ENCODE measurements at places on chromosomes 6 and 20.

DNA sequence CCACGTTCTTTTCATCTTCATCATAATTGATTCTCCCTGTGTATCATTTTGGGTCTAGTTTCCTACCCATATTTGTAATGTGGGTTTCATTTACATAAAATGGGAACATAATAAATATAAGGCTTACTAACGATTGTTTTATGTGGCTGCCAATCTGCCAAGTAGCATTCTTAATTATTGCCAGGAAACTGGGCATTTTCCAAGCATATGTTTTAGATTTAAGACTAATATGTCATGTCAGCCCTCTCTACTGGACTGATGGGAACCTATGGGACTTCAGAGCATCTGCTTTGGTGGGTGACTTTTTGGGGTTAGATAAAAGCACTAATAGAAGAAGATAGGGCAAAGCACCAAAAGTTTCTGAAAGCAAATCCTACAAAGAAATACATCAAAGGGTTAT lies 157.5 kb downstream of the TBX18 start:
- H3K36me3 ChIP-seq: no peaks in the 10 kb centered on the region
- no peaks in the 10 kb centered on the region for H3K27me3 ChIP-seq

DNA sequence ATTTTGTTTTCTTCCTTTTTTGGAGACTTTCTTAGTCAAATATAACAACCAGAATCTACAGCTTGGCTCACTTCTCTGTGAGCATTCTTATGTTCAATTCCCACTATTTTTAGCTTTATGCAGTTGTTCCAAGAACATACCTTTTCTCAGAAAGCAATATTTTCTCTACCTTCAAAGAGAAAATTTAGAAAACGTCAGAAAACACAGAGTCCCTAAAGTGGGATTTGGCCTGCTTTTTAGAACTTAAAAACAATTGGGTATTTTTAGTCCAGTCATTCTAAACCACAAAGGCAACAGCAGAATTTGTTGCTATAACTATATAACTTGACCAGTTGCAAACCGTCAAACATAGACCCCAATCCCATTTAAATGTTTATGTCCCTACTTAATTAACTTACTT lies 133.1 kb downstream of the MOXD1 start:
- no peak overlapping the region for H3K4me3 ChIP-seq
- H3K36me3 ChIP-seq: no peaks in the 10 kb centered on the region
- H3K4me1 ChIP-seq: no peaks in the 10 kb centered on the region
- no peaks in the 10 kb centered on the region for H3K27me3 ChIP-seq
- no peak overlapping the region for H3K27ac ChIP-seq

GRCh38 chr6:159989492-159990480 lies 20.9 kb downstream of the IGF2R start:
- peaks cover 35% of the 10 kb centered on the region for H3K4me1 ChIP-seq
- peak overlapping the region; percentile 47 for H3K27ac ChIP-seq
- no peaks in the 10 kb centered on the region for H3K36me3 ChIP-seq

DNA sequence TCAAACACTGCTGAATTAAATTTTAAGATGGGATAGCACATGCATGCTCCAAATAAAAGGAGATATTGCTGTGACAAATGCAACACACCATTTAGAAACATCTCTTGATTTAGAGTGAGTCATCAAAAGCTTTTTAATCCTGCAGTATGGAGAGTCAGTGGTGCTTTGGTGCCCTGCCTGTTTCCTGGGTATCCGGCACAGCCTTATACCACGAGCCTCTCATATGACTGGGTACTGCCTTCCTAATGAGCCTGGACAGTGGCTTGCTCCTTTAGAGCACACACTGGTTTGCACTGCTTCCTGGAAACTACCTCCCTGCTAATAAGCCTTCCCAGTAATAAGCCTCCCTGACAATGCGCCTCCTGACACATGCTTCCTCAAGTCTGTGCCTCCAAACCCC lies 65.3 kb upstream of the KCNK16 start:
- H3K27ac ChIP-seq: no peak overlapping the region
- no peaks in the 10 kb centered on the region for H3K27me3 ChIP-seq
- no peaks in the 10 kb centered on the region for H3K36me3 ChIP-seq

- no peaks in the 10 kb centered on the region for H3K27me3 ChIP-seq
- H3K4me1 ChIP-seq: no peaks in the 10 kb centered on the region
- no peaks in the 10 kb centered on the region for H3K36me3 ChIP-seq
- H3K4me3 ChIP-seq: no peak overlapping the region
- DNase-seq: no peak
- H3K27ac ChIP-seq: no peak overlapping the region
These were observed 3.2 kb downstream of the DEFB125 start for GRCh38 chr20:90651-91050.

- no peaks in the 10 kb centered on the region for H3K27me3 ChIP-seq
- H3K36me3 ChIP-seq: no peaks in the 10 kb centered on the region
- no peaks in the 10 kb centered on the region for H3K4me1 ChIP-seq
- DNase-seq: no peak
These were observed 62.1 kb downstream of the STK35 start for GRCh38 chr20:2163757-2164156.

DNA sequence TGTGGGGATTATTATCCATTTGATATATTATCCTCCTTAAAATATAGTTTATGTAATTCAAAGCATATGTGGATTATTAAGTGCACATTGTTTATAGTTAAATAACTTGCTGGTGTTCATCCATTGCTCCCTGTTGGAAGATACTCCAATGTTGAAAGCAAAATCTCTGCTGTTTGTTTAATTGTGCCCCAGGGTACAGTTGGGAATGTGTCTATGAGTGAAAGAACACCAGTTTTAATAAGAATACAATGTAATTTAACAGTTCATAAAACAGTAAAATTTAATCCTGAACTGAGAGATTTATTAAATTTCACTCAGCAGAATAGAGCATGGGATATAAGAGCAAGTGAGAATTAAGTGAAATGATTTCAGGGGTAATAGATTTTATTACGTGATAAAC lies 364.9 kb downstream of the GRIK2 start:
- H3K27me3 ChIP-seq: no peaks in the 10 kb centered on the region
- DNase-seq: no peak
- H3K4me3 ChIP-seq: no peak overlapping the region
- no peak overlapping the region for H3K27ac ChIP-seq
- H3K36me3 ChIP-seq: no peaks in the 10 kb centered on the region
- no peaks in the 10 kb centered on the region for H3K4me1 ChIP-seq

DNA sequence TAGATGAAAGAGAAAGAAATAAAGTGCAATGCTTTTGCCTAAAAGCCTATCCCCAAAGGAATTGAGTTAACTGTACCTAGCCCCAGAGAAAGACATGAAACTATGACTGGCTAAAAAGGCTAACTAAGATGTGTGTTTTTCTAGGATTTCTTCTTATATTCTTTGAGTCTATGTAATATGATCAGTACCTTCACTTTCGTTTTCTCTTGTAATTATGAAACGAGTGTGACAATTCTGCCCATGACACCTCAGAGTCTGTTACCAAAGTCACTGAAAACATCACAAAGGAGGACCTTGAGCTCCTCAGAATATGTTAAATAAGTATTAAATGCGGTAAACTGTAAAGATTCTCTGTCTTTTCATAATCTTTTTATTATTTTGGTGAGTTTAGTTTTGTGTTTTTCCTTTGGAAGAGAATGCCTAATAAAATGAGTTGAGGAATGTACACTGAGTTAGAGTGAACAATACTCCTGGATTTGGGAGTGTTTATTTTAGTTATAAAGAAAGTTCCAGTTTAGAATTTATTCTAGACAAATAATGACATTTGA lies 141.3 kb downstream of the FUT9 start:
- no peaks in the 10 kb centered on the region for H3K36me3 ChIP-seq
- no peaks in the 10 kb centered on the region for H3K4me1 ChIP-seq

DNA sequence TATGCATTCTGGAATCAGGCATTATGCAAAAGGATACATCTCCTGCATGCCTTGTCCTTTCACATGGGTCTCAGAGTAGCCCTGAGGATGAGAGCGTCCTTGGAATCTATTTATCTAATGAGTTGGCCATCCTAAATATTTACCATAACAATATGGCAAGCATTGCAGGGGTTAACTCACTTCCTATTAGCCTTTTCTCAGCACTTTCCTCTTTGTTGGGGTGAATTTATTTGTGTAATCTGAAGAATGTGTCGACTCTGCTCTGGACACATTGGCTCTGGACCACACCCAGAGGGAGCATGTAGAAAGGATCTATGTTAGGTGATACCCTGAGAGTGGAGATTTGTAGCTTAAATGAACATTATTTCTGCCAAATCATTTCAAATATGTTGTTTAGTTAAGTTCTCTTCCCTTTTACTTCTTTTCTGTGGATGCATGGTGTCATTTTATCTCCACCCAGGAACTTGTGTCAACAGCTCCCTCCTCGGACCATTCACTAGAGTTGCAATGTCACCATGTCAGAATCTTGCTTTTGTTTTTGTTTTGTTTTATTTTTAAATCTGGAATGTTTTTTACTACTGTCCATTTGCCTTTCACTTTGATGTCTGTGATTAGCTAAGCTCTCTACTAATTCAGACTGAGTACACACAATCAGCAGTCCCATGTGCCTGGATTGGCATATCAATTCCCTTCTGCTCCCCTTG lies 757.0 kb upstream of the MMS22L start:
- no peaks in the 10 kb centered on the region for H3K36me3 ChIP-seq
- H3K4me3 ChIP-seq: no peak overlapping the region
- no peaks in the 10 kb centered on the region for H3K27me3 ChIP-seq
- no peaks in the 10 kb centered on the region for H3K4me1 ChIP-seq
- no peak overlapping the region for H3K27ac ChIP-seq
- DNase-seq: no peak

DNA sequence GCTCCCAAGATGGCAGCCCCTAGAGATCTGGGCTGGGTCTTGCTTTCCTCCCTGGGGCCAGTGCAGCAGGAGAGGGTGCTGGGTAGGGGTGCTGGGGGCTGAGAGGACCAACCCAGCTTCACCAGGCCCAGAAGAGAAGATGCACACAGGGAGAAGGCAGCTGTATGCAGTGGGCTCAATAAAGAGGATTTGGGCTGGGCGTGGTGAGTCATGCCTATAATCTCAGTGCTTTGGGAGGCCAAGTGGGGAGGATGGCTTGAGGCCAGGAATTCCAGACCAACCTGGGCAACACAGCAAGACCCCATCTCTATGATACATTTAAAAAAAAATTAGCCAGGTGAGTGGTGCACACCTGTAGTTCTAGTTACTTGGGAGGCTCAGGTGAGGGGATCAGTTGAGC lies 25.7 kb upstream of the EMILIN3 start:
- no peaks in the 10 kb centered on the region for H3K27me3 ChIP-seq
- no peaks in the 10 kb centered on the region for H3K36me3 ChIP-seq
- no peak overlapping the region for H3K4me3 ChIP-seq
- H3K4me1 ChIP-seq: no peaks in the 10 kb centered on the region
- DNase-seq: no peak

GRCh38 chr6:5051394-5051793 lies 33.7 kb upstream of the PPP1R3G start:
- no peaks in the 10 kb centered on the region for H3K27me3 ChIP-seq
- no peak overlapping the region for H3K27ac ChIP-seq
- no peak for DNase-seq
- no peaks in the 10 kb centered on the region for H3K4me1 ChIP-seq

DNA sequence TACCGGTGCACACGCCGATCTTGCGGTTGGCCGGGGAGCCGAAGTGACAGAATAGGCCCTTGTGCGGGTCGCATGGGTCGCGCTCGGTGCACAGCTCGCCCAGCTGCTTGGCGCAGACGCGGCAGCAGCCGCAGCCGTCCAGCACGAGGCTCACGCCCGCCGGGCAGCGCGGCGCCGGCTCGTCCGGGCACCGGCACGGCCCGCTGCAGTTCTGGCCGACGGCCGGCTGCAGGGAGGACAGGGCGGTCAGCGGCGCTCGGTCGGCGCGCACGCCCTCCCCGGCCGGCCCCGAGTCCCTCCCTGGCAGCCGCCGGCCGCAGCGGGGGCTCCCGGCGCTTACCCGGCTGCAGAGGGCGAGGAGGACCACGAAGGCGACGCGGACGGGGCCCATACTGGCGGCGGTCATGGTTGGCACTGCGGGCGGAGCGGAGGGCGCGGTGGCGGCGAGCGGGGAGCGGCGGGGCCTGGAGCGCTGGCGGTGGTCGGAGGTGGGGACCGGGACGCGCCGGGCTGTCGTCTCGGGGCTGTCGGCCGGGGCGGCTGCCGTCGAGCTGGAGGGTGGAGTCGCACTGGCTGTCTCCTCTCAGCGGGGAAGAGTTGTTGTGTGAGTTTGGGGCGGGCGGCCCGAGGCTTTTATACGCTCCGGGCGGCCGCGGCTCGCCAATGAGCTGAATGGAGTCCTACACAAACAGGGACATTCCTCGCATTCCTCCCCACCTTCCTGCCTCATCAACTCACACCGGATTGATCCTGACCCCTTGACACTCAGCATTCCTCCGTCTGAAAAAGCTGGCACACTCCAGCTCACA lies at the start of gene CCN2:
Gene CCN2 (minus strand): TSS at position 606 of the 809 bp plus-strand sequence. CDS start 200 bp downstream, at position 406.
- no peak for DNase-seq
- H3K36me3 ChIP-seq: no peaks in the 10 kb centered on the region
- H3K27me3 ChIP-seq: peaks cover 21% of the 10 kb centered on the region
- no peak within 1 kb of the TSS for H3K27ac ChIP-seq
- H3K4me3 ChIP-seq: peak within 1 kb of the TSS; percentile 12
- no peaks in the 10 kb centered on the region for H3K4me1 ChIP-seq

GRCh38 chr6:117440706-117441525 lies 15.2 kb upstream of the ROS1 start:
- no peaks in the 10 kb centered on the region for H3K36me3 ChIP-seq
- H3K4me1 ChIP-seq: no peaks in the 10 kb centered on the region
- H3K27ac ChIP-seq: no peak overlapping the region
- H3K27me3 ChIP-seq: peaks cover 8% of the 10 kb centered on the region
- H3K4me3 ChIP-seq: no peak overlapping the region

- no peaks in the 10 kb centered on the region for H3K4me1 ChIP-seq
- DNase-seq: no peak
- H3K4me3 ChIP-seq: no peak overlapping the region
- no peak overlapping the region for H3K27ac ChIP-seq
- H3K36me3 ChIP-seq: no peaks in the 10 kb centered on the region
These were observed 622.3 kb upstream of the ARID1B start for GRCh38 chr6:156154896-156155295.

GRCh38 chr6:118812970-118813369 lies 81.0 kb upstream of the ASF1A start:
- no peak for DNase-seq
- no peaks in the 10 kb centered on the region for H3K27me3 ChIP-seq
- H3K4me1 ChIP-seq: peaks cover 33% of the 10 kb centered on the region

DNA sequence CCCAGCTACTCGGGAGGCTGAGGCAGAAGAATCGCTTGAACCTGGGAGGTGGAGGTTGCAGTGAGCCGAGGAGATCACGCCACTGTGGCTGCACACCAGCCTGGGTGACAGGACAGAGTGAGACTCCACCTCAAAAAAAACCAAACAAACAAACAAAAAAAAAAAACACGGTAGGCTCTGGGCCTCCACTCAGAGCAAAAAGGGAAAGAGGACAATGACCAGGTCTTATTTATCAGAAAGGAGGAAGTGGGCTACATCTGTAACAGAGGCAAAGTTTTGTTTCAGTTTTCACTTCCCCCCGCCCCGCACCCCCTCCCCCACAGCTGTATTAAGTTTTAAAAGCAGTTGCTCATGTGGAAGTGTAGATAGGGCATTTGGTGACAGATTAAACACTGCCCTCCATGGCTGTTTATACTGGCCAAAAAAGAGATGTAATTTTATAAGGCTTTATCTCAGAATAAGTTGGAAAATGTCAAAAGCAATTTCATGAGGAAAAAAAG lies 114.6 kb downstream of the RCAN2 start:
- no peak overlapping the region for H3K4me3 ChIP-seq
- H3K27me3 ChIP-seq: no peaks in the 10 kb centered on the region
- no peak for DNase-seq
- no peak overlapping the region for H3K27ac ChIP-seq
- H3K36me3 ChIP-seq: no peaks in the 10 kb centered on the region

Measured in CD8-positive, alpha-beta memory T cell (primary cell).